ENCODE measurements at places on chromosomes 16 and 17.

DNA sequence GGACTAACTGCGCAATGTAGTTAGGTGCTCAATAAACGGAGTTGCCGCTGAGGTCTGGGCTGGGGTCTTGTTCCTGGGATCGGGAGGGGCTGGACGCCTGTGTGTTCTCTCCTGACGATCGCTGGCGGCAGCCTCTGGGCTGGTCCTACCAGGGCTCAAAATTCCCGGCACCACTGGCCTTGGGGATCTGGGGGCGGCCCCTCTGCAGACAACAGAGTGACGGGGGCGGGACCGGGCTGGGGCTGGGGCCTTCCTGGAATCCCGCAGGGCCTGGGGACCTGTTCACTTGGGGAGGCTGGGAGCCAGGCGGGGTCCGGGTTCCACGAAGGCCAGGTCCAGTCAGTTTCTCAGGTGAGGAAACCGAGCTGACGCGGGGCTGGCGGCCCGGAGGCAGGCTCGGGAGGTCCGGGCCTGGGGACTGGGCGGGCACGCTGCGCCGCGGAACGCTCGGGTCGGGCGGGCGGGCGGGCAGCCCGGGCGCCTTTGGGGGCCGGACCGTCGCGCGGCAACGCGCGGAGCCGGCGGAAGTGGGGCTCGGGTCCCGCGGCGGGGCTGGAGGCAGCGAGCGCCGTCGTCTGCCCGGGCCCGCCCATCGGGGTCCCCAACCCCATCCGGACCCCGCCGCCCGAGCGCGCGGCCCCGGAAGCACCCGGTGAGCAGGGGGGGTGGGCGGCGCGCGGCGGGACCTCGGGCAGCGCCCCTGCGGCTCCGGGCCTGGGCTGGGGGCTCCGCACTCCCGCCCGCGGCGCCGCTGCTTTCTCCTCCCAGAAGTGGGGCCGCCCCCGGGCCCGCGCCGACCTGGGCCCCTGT is at the start of gene PIGQ:
PIGQ (plus strand) TSS at position 524 of the 810 bp plus-strand sequence. CDS start 4,107 bp downstream, outside the sequence.
- peak within 1 kb of the TSS; percentile 33 for H3K27ac ChIP-seq
- no peaks in the 10 kb centered on the region for H3K27me3 ChIP-seq
- H3K4me3 ChIP-seq, result peak within 1 kb of the TSS; percentile 71
- H3K36me3 ChIP-seq, result peaks cover 8% of the 10 kb centered on the region

DNA sequence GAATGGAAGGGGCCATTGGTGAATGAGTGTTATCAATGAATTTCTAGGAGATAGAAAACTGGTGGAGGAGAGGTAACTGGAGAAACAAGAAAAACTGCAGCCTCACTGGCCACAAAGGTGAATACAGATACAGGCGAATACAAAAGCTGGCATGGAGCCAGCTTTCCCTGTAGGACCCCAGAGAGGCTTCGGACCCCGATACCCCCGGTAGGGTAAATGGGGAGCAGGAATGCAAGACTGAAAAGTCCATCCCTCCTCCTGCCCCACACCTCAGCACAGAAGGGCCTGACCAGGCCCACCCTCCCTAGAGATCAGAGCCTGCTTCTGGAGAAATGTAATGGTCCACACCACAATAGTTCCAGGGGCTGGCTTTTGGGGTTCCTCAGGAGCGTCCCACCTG is 4.9 kb upstream of the MYLK3 start:
- no peak overlapping the region for H3K4me3 ChIP-seq
- H3K4me1 ChIP-seq, result no peaks in the 10 kb centered on the region
- no peak for DNase-seq
- H3K36me3 ChIP-seq, result no peaks in the 10 kb centered on the region

DNA sequence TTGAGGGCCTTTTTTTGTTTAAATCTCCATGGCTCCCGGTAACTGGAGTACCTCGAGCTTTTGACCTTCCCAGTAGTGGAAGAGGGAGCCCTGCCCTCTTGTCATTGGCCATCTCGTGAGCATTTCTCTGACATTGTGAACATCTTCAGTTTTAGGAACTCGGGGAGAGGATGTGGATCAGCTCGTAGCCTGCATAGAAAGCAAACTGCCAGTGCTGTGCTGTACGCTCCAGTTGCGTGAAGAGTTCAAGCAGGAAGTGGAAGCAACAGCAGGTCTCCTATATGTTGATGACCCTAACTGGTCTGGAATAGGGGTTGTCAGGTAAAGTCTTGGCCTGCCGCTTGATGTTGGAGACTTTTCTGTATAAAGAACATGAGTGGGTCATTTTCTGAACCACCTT is 24.3 kb downstream of the NTAN1 start:
- no peaks in the 10 kb centered on the region for H3K27me3 ChIP-seq
- no peak overlapping the region for H3K4me3 ChIP-seq
- peaks cover 33% of the 10 kb centered on the region for H3K4me1 ChIP-seq
- H3K27ac ChIP-seq, result no peak overlapping the region

GRCh38 chr16:47250983-47251382 is 107.2 kb upstream of the NETO2 start:
- no peaks in the 10 kb centered on the region for H3K36me3 ChIP-seq
- H3K4me3 ChIP-seq, result no peak overlapping the region
- no peaks in the 10 kb centered on the region for H3K27me3 ChIP-seq
- DNase-seq, result no peak
- H3K4me1 ChIP-seq, result no peaks in the 10 kb centered on the region

- no peaks in the 10 kb centered on the region for H3K27me3 ChIP-seq
- peaks cover 7% of the 10 kb centered on the region for H3K4me1 ChIP-seq
Measured at GRCh38 chr16:11014136-11014535, 69.8 kb downstream of the CLEC16A start.

- peaks cover 7% of the 10 kb centered on the region for H3K27me3 ChIP-seq
- no peaks in the 10 kb centered on the region for H3K4me1 ChIP-seq
- no peak overlapping the region for H3K4me3 ChIP-seq
- no peak overlapping the region for H3K27ac ChIP-seq
Measured at GRCh38 chr17:50887705-50888245, 21.6 kb upstream of the TOB1 start.

GRCh38 chr17:17931159-17931558 is 41.0 kb downstream of the TOM1L2 start:
- H3K27me3 ChIP-seq, result no peaks in the 10 kb centered on the region
- DNase-seq, result no peak

GRCh38 chr16:2250652-2251295 is 613 bp downstream of the ECI1 start:
- H3K36me3 ChIP-seq, result peaks cover 9% of the 10 kb centered on the region
- no peaks in the 10 kb centered on the region for H3K27me3 ChIP-seq
- H3K27ac ChIP-seq, result peak overlapping the region; percentile 27
- H3K4me3 ChIP-seq, result peak overlapping the region; percentile 95
- peak; percentile 7 for DNase-seq

- no peaks in the 10 kb centered on the region for H3K36me3 ChIP-seq
- DNase-seq, result peak; percentile 79
- H3K27ac ChIP-seq, result no peak overlapping the region
- H3K4me1 ChIP-seq, result peaks cover 26% of the 10 kb centered on the region
- no peak overlapping the region for H3K4me3 ChIP-seq
- H3K27me3 ChIP-seq, result no peaks in the 10 kb centered on the region
Measured at GRCh38 chr17:48026502-48027321, 10.9 kb downstream of the COPZ2 start.

DNA sequence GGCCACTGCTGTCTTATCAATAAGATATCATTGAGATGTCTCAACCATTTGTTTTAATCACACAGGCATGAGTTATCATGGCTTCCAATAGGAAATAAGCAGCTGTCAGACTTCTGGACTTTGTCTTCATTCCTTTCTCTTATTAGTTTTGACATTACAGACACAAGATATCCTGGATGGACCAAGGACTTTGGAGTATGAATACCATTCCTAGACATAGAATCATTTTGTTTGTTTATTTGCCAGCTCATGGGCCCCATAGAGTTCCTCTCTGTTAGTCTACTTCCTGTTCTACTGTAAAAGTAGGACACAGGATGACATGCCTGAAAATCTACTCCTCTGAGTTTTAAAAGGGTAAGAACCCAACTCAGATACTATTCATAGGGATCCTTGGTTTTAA is 77.7 kb upstream of the KCNJ16 start:
- DNase-seq, result peak; percentile 44
- peak overlapping the region; percentile 28 for H3K27ac ChIP-seq
- no peak overlapping the region for H3K4me3 ChIP-seq
- H3K27me3 ChIP-seq, result no peaks in the 10 kb centered on the region
- H3K36me3 ChIP-seq, result no peaks in the 10 kb centered on the region

DNA sequence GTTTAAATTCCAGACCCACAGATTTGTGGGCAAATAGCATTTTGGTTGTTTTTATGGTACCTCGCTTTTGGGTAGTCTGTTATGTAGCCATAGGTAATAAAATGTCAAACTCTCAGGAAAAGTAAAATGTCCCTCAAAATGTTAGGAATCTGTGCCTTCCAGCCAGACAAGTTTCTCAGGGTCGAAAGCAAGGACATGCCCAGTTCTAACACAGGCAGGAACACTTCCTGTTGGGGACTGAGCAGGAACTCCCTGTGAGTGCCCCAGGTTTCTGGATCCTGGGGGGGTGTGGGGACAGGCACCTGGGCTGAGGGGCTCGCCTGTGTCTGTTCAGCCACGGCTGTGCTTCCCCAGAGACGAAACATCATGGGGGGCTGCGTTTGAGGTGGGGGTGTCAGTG is 62.3 kb downstream of the GNA13 start:
- H3K4me1 ChIP-seq, result no peaks in the 10 kb centered on the region
- no peak overlapping the region for H3K27ac ChIP-seq
- H3K36me3 ChIP-seq, result no peaks in the 10 kb centered on the region
- H3K4me3 ChIP-seq, result no peak overlapping the region

- H3K4me1 ChIP-seq, result no peaks in the 10 kb centered on the region
- H3K36me3 ChIP-seq, result no peaks in the 10 kb centered on the region
- no peak for DNase-seq
- no peaks in the 10 kb centered on the region for H3K27me3 ChIP-seq
Measured at GRCh38 chr16:50731130-50731988, 10.5 kb upstream of the CYLD start.

- peaks cover 6% of the 10 kb centered on the region for H3K27me3 ChIP-seq
- H3K27ac ChIP-seq, result no peak overlapping the region
Measured at GRCh38 chr17:49450735-49451134, 36.1 kb upstream of the PHB1 start.

- no peaks in the 10 kb centered on the region for H3K36me3 ChIP-seq
- H3K27me3 ChIP-seq, result no peaks in the 10 kb centered on the region
- no peak overlapping the region for H3K27ac ChIP-seq
Measured at GRCh38 chr17:45826919-45827588, 17.6 kb upstream of the SPPL2C start.

DNA sequence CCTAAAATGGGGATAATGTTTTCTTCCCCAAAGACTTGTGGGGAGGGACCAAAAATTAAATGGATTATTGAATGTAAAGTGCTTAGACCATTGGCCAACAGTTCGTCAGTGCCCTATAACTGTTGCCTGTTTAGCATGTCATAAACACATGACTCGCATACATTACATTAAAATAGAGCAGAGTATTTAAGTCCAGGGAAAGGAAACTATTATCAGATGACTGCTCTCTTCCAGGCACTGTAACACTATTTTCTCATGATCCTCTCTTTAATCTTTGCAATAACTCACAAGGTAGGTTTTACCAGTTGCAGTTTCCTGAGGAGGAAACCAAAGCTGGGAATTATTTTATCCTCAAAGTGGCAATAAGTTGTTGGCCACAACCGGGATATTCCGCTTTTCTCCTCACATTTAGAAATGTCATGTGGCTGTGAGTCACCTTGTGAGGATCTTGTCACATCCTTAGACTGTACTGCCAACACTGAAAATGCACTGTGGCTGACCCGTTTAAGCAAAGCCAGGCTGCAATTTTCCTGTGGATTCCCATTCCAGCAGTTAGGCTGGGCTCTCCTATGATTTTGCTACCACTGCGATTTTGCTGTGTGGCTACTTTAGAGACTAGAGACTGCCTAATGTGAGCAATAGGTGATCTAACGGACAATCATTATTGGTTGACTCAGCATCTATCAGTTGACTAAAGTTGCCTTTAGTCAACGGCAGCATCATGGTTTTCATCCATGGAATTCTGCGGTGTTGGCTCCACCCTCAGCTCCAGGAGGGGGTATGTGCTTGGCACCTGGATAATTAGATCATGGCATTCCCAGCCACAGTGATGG is 58.3 kb upstream of the DHX40 start:
- H3K4me1 ChIP-seq, result no peaks in the 10 kb centered on the region
- no peaks in the 10 kb centered on the region for H3K36me3 ChIP-seq
- H3K27me3 ChIP-seq, result no peaks in the 10 kb centered on the region
- peak; percentile 8 for DNase-seq
- no peak overlapping the region for H3K4me3 ChIP-seq

DNA sequence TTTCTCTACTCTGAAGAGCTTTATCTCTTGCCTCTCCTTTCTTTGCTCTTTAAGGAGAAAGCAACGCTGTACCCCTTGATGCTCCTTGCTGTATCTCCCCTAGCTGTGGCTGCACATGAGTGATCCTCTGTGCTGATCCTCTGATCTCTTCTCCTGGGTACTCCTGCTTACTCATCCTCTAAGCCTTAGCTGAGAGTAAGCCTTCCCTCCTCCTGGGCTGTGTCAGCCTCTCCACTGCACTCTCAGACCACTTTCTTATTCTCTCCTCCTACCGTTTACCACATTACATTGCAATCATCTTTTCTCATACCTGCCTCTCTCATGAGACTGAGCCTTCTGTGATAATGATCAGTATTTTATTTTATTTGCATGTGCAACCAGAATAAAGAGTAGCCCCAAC is 25.1 kb downstream of the SOX9 start:
- H3K4me3 ChIP-seq, result no peak overlapping the region
- H3K36me3 ChIP-seq, result no peaks in the 10 kb centered on the region
- DNase-seq, result no peak
- H3K4me1 ChIP-seq, result no peaks in the 10 kb centered on the region

GRCh38 chr16:59440502-59440901 is 706.4 kb upstream of the GOT2 start:
- no peak overlapping the region for H3K4me3 ChIP-seq
- H3K36me3 ChIP-seq, result no peaks in the 10 kb centered on the region
- H3K27ac ChIP-seq, result no peak overlapping the region
- no peaks in the 10 kb centered on the region for H3K4me1 ChIP-seq

DNA sequence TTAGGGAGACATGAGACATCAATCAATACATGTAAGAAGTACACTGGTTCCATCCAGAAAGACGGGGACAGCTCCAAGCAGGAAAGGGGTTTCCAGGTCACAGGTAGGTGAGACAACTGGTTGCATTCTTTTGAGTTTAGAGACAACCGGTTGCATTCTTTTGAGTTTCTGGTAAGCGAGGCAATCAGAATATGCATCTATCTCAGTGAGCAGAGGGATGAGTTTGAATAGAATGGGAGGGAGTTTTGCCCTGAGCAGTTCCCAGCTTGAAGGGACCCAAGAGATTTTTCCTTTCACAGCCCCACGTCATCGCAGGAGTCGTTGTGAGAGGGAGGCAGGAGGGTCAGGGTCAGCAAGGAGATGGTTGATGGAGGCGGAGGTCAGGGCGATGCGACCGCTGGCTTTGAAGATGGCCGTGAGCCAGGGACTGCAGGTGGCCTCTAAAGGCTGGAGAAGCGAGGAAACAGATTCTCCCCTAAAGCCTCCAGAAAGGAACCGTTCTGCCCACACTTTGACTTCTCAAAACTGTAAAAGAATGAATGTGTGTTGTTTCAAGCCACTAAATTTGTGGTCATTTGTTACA is 36.5 kb downstream of the IRF8 start:
- no peaks in the 10 kb centered on the region for H3K36me3 ChIP-seq
- H3K4me3 ChIP-seq, result no peak overlapping the region
- no peaks in the 10 kb centered on the region for H3K27me3 ChIP-seq
- DNase-seq, result no peak
- no peaks in the 10 kb centered on the region for H3K4me1 ChIP-seq

DNA sequence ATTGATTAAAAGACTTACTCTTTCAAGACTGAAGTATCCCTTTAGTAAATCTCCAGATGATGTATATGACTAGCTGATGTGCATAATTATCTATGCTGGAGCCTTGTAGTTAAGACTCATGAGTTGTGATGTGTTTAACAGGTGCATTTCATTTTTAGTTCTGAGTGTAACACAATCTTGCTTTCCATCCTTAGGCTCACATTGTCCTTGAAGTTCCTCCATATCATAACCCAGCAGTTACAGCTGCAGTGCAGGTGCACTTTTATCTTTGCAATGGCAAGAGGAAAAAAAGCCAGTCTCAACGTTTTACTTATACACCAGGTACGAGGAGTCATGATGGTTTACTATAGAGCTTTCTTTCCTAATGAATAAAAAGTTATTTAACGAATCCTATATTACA is 52.9 kb downstream of the ESRP2 start:
- no peak overlapping the region for H3K27ac ChIP-seq
- no peak overlapping the region for H3K4me3 ChIP-seq
- H3K4me1 ChIP-seq, result no peaks in the 10 kb centered on the region
